ENCODE measurements at places on chromosomes 11 and 22. TPM values are rescaled to one million over a fixed set of nuclear protein-coding genes. Genes with fewer than 3 reads are reported as not detected.

The PPM1F gene
- total RNA-seq, result 14.9 TPM

The CCDC116 gene
- total RNA-seq, result 0.78 TPM

The P4HA3 gene
- total RNA-seq, result not detected

The C2CD2L gene
- 28.4 TPM for total RNA-seq

The TNNI2 gene
- total RNA-seq, result not detected

The DNAJB13 gene
- not detected for total RNA-seq

The CRYBA4 gene
- total RNA-seq, result not detected

The ADM2 gene
- total RNA-seq, result 6.1 TPM

The MMP13 gene
- not detected for total RNA-seq

The C11orf86 gene
- total RNA-seq, result not detected

The GP1BB gene
- not detected for total RNA-seq

The OR10A2 gene
- total RNA-seq, result not detected

The IL18 gene
- total RNA-seq, result not detected

The MS4A3 gene
- not detected for total RNA-seq

The RFPL2 gene
- total RNA-seq, result 0.50 TPM

The MRTFA gene
- 63.2 TPM for total RNA-seq

The OR56A1 gene
- not detected for total RNA-seq
